ENCODE measurements at places on chromosomes 5 and 9.

DNA sequence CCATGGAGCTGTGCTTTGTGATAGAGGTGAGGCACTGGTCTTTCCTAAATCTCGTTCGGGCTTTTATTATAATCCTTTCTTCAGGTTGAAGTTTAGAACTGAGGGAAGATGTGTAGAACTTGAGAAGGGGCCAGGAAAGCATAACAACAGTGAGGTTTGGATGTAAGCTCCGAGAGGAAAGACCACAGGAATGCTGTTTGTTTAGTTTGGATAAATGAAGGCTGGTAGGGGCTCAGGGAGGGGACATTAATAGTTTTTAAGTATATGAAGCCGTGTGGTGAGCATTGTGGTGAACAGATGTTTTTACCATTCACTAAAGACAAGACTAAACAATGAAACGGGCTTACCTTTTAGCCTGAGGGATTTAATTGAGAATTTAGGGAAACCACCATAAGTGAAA, 130.8 kb downstream of the ARHGAP26 start:
- DNase-seq: no peak

DNA sequence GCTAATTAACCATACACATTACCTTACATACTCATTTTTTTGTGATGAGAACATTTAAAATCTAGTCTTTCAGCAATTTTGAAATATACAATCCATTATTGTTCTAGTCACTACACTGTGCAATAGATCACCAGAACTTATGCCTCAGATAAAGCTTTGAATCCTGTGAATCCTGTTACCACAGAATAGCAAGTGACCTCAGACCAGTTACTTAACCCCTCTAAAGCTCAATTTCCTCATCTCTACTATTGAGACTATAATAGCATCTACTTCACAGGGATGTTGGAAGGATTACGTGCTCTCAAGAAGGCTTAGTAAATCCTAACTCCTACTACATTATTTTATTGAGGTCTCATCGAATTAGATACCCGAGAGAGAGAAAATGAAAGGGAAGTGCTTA, 60.2 kb upstream of the PIP5K1B start:
- DNase-seq: no peak

DNA sequence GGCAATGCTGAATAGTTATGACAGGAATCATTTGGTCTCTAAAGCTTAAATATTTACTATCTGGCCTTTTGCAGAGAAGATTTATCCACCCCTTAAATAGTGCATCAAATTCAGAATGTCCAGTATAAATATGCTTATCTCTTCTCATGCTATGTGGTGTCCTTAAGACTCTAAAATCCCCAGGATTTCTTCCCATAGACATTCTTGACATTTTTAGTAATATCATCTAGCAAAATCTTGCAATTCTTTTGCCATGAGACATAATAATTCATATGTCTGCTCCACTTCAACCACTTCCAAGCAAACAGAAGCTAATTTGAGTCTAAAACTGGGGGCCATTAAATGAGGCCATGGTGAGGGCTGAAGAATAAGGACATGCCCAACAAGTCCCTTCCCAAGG, 1923.4 kb upstream of the CDH9 start:
- DNase-seq: peak; percentile 21

GRCh38 chr9:114507726-114508125, 2.5 kb upstream of the WHRN start:
- peak; percentile 49 for DNase-seq

Data from retinal pigment epithelial cell (primary cell).